ENCODE measurements at places on chromosomes 7 and 10. TPM values are rescaled to one million over a fixed set of nuclear protein-coding genes. Genes with fewer than 3 reads are reported as not detected.

Gene GIMAP4
- total RNA-seq: 37.6 TPM

Gene IGFBP3
- total RNA-seq: 78.2 TPM

Gene SRRT
- 217 TPM for total RNA-seq

Gene RBM48
- total RNA-seq: 11.5 TPM

Gene AUTS2
- total RNA-seq: 68.6 TPM

Gene CCDC71L
- total RNA-seq: 28.1 TPM

Gene NRP1
- 14.1 TPM for total RNA-seq

Gene EMX2
- total RNA-seq: 0.95 TPM

Gene BTBD16
- total RNA-seq: not detected

GRCh38 chr7:77667459-77668086, 28.7 kb upstream of the RSBN1L start:
- peak; percentile 35 for DNase-seq

DNA sequence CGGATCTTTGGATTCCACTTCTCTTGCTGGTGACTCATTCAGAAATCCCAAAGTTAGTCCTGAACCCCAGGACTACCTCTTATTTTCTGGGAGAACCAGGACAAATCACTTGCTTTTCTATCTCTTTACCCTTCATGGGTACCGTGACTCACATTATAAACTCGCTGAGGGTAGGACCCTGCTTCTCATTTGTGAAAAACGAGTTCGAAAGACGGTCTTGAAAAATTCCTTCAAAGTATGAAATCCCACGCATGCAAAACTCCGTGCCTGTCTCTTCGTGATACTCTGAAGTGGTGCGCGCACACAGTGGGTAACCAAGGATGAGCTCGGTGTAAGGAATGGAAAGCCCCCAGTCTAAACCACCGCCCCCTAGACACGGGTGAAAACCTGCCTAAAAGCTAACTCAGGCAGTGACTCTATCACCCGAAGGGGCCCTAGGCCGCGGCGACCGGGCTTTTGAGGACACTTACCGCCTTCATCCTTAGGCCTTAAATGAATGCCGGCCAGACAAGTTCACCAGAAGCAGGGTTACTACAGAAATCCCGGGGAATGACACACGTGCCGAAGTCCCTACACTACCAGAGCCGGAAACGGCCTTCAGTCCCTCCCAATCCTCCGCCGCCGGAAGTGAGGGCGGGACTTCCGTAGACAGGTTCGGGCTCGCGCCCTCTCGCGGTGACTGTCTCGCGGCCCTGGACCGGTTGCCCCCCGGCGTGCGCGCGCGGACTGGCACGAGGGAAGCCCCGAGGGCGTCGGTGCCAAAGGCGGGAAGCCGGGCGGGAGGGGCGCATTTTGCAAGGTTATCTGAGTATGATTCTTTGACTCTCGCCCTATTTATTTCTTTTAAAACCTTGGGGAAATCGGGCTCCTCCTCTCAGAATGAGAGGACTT, at the start of gene NOC3L:
Gene NOC3L, minus strand, starts transcription at position 580 of the 891 bp plus-strand sequence. Its CDS starts 101 bp downstream, at position 479.
- peak; percentile 98 for DNase-seq

DNA sequence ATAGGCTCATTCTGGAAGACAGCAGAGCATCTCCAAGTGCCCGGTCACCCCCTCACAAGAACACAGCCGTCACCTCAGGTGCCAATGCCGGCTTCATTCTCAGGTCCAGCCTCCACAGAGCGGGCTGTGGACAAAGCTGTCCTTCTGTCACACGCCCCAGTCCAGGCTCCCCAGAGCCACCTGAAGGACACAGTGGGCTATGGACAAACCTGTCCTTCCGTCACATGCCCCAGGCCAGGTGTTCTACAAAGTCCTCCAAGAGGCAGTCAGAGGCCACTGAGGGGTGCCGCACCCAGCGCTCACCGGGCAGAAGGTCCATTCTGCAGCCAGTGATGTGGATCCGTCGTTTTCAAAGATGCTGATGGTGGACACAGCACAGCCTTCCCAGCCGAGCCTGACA, 173.2 kb upstream of the PPP2R2D start:
- DNase-seq: no peak

DNA sequence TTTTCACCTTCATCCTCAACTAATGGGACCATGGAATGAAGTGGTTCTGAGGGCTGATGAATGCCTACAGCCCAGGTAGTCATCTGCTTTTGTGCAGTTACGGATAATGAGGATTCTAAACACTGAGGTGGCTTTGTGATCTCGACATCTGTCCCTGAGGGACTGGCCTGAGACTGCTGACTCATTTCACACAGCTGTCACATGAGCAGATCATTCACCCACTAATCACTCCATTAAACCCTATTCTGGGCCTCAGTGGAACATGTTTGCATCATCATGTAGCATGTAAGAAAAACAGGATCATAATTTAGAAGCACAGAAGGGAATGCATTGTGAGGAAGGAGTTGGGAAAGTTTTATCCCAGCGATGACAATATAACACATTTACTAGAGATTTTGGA, 79.4 kb upstream of the FEZF1 start:
- DNase-seq: no peak

GRCh38 chr10:11876324-11876723, 53.2 kb downstream of the PROSER2 start:
- DNase-seq: no peak

DNA sequence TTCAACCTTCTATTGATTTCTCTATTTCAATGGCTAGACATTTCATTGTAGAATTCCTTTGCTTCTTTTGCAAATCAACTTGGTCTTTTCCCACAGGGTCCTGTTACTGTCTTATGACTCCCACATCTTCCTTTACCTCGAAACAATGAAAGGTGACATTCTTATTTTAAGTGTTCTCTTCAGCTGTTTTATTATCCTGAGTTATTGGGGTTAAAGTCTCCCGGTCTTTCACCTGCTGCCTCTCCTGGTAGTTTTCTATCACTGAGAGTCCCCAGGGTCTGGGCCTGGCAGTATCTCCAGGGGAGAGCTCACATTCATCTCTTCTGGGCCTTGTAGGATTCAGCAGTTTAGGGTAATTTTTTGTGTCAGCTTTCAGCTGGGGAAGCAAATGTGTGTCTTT, 95.8 kb downstream of the HECW1 start:
- DNase-seq: no peak

DNA sequence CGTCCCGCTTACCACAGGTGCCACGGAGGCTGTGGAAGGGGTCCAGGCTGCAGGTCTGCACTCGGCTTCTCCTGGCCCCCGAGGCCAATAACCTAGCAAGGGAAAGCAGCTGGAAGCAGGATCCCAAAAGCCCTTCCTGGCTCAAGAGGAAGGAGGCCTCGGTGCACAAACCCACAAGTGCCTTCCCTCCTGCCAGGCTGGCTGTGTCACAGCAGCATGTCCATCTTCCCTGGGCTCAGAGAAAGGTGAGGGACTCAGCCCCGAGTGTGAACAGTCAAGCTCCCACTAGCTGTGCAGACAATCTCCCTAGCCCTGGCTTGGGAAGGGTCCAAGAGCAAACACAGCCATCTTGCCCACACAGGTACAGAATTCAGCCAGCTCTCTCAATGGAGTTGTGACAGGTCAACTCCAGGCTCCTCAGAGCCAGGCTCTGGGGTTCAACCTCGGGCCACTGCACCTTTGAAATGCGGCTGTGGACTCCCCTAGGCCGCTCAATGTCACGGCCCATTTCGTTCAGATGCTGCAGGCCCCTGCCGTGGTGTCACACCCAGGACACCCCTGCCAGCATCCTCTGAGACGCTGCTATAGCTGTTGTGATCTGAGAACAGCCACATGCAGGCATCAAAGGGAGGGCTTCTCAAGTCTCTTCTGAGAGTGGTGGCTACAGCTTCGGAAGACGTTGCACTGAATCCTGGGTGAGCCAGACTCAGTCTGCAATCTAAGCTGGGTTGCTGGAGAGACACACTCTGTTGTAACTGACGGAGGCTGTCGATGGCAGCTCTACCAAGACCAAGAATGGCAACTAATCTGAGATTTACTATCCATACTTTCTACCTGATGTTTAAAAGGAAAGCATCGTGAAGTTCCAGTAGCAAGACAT, 137.9 kb downstream of the DIP2C start:
- no peak for DNase-seq

DNA sequence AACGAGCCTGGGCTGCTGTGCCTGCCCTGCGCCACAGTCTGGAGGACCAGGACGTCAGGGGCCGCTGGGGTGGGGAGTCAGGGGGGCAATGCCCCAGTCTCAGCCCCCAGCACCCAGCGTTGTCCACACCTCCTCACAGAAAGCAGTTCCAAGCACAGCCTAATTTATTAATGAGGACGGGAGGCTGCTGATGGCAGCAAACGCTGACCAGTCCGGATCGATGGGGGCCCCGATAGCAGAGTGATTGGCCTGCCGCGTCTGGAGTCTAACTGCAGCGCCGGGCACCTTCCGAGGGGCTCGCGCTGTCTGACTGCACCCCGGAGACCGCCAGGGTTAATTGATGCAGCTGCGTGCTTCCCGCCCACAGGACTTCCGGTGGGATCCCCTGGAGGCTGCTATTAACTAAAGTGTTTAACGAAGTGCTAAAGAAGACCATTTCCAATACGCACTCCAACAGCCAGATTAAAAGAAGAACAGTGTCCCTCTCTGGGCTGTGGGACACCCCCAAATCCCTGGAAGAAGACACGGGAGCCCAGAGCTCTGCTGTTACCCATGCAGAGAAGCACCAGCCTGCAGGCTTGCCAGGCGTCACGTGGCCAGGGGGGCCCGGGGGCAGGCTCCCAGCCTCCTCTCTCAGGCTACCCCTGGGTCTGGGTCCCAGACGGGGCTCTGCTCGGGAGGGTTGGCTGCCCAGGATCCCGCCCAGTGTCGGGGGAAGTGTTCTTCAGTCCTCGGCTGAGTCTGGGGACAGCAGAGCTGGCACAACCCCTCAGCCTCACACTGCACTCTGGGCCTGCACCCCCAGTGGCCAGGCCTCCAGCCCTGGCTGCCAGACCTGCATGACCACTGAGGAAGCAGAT, 63.8 kb downstream of the MICALL2 start:
- DNase-seq: no peak

- no peak for DNase-seq
These were observed 535.6 kb downstream of the CNTNAP2 start for GRCh38 chr7:146652176-146652575.

DNA sequence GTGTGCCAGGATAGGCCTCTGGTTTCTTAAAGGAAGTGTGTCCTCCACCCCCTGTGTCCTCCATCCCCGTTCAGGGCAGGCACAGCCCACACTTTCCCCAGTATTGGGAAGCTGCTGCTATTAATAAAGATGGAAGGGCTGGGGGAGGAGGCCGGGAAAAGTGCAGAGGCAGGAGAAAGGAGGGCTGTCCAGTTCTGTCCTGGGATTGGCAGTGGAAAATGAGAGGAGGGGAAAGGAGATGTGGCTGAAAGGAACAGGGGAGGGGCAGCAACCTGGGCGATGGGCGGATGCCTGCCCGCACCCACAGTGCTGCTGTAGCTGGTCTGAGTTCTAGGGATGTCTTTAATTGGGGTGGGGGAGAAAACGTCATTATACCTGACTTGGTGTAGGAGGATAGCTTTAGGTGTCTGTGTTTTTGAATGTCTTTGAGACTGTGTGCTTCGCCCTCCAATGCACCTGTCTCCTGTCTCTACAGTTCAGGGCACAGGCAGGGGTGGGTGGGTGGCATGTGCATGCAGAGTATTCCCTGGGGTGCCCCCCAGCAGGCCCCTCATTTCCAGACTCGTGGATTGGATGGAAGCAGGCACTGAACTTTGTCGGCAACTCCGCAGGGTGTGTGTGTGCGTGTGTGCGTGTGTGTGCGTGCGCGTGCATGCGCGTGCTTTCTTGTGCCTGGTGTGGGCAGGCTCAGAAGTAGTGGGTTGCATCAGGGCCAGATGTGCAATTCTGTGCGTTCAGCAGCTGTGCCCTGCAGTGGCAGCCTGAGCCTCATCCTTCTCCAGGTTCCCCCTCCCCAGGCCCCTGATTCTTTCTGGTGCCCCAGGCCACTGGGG, 2.5 kb downstream of the TRIM8 start:
- peak; percentile 46 for DNase-seq

- no peak for DNase-seq
These were observed 638.0 kb upstream of the MKI67 start for GRCh38 chr10:128764190-128764589.

DNA sequence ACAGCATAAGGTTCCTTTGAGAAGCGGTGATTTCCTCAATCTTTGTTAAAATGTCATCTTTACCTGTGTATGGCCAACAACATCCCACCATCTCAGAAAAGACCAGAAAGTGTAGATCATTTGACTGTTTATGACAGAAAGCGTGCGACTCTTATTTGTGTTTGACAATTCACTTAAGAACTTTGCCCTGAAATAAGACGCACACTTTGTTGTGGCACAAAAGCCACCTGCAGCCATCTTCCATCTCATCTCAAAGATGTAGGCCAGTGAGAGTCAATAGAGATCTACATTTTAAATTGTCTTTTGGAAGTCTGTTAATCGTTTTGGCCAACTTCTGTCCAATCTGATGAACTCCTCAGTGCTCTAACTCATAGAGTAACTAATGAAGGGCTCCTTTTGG, 114.0 kb downstream of the CALN1 start:
- DNase-seq: no peak

- no peak for DNase-seq
These were observed 115.6 kb downstream of the REEP3 start for GRCh38 chr10:63636812-63637211.

DNA sequence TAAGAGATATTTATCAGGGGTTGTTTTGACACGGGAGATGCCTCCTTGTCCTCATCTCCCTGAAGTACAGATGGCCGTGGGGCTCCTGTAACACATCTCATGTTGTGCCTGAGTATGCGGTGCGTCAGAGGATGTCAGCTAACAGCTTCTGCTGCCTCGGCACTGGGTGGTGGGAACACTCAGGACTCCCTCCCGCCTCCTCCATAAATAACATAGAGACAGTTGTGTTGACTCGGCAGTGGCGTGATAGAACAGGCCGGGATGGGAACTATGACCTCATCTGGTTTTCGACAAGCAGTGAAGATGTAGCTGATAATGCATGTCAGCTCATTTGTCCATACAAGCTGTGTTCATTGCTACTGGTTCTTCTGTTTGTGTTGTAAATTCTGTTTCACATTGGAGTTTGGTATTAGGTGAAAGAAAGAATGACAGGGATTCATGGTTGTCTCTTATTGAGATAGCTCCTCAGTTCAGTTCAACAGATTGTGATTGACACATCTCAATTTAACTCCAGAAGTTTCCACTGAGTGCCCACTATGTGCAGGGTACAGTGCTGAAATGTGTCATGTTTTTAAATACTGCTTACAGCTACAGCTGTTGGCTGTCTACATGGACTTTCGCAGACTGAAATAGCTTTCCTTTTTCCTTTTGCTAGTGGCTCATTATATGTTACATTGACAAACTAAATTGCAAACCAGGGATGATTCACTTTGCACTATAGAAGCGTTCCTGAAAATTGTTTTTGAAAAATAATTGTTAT, 87.4 kb downstream of the CHN2 start:
- DNase-seq: no peak
